ENCODE measurements at places on chromosomes 1 and 21. TPM values are rescaled to one million over a fixed set of nuclear protein-coding genes. Genes with fewer than 3 reads are reported as not detected.

DNA sequence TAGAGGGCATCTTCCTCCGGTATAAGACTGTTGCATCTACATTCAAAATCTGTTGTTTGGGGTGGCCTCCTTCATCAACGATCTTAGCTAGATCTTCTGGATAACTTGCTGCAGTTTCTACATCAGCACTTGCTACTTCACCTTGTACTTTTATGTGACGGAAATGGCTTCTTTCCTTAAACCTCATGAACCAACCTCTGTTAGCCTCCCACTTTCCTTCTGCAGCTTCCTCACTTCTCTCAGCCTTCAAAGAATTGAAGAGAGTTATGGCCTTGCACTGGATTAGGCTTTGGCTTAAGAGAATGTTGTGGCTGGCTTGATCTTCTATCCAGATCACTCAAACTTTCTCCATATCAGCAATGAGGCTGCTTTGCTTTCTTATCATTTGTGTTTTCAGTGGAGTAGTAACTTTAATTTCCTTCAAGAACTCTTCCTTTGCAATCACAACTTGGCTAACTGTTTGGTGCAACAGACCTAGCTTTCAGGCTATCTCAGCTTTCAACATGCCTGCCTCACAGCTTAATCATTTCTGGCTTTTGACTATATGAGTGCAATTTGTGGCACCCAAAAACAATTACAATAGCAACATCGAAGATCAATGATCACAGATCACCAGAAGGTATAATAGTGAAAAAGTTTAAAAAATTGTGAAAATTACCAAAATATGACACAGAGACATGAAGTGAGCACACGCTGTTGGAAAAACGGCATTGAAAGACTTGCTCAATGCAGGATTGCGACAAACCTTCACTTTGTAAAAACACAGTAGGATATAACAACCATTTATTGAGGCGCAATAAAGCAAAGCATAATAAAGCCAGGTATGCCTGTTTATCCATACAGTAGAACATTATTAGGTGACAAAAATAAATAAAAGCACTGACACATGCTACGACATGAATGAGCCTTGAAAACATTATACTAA lies 56.7 kb upstream of the GFI1 start:
- DNase-seq = no peak

GRCh38 chr1:29235955-29236711 lies at the start of gene PTPRU:
PTPRU (plus strand) TSS chr1:29236522; CDS start chr1:29236645, 123 bp downstream.
- peak; percentile 70 for DNase-seq

GRCh38 chr1:66533804-66534740 lies at the start of gene SGIP1:
SGIP1 (plus strand) TSS chr1:66534153; CDS start chr1:66534359, 206 bp downstream.
- DNase-seq = peak; percentile 70

- no peak for DNase-seq
Observed at GRCh38 chr1:204633665-204634064, 51.9 kb downstream of the LRRN2 start.

DNA sequence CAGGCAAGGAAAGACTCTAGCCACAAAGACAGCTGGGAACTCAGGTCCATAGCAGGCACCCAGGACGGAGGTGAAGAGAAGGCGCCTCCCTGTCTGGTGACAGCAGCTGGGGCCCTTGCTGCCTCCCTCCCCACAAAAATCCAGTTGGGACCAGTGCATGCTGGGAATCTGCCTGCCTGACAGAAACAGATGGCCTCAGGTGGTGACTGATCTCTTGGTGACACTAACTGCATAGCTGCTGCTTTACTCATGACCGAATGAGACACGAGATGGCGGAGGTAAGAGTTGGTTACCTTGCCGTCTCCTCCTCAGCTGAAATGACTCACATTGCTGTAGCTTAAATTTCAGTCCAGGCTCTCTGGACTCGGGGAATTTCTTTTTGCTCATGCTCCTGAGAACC lies 130.3 kb downstream of the FGGY start:
- no peak for DNase-seq

DNA sequence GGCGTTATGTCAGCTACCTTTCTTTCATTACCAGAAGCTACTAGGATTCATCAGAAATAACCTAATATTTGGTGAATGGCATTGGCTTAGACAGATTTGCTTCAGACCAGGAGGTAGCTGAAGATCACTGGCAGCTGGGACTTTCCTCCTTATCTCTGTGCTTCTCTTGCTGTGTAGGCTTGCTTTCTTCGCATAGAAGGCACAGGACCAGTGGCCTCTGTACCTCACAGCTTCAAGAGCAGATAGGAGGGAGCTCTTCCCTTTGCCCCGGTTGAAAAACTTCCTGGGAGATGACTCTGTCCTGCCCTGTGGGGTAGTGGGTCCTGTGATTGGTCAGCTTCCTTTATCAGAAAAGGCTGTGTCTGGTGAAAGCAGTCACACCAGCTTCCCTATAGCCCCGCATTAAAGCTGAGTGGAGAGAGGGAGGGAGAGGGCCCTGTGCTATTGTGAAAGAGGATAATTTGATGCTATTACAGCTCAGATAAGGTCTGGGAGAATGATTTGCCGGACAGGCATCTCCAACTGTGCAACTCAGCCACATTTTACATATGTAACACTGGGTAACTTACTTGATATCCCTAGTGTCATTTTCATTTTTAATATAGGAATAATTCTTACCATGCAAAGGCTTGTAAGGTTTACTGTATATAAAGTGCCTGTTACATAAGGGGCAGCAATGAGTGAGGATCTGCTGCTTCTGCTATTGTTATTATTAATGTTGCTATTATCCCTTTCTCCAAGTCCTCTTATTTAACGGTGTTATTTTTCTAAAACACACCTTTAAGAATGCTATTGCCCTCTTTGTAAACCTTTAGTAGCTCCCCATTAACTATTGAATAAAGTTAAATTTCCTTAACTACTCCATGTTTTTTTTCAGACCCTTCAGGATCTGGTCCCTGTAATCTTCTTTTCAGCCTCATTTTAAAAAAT lies 31.6 kb downstream of the OSBPL9 start:
- no peak for DNase-seq

DNA sequence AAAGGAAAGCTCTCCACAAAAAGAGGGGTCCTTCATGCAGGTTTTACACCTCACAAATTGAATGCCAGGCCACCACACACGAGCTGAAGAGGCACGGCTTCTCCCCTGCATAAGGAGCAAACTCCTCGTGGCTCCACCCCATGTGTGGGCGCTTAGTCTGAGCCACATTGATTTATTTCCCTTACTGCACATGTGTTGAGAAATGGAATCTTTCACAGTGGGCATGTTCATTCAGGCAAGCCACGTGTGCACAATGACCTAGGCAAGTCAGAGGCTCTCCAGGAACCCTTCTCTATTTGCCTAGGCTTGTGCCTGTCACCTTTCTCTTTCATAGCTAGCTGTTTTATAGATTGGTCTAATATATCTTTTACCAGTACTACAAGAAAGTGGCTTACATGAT lies 120.5 kb downstream of the LTN1 start:
- DNase-seq = no peak

DNA sequence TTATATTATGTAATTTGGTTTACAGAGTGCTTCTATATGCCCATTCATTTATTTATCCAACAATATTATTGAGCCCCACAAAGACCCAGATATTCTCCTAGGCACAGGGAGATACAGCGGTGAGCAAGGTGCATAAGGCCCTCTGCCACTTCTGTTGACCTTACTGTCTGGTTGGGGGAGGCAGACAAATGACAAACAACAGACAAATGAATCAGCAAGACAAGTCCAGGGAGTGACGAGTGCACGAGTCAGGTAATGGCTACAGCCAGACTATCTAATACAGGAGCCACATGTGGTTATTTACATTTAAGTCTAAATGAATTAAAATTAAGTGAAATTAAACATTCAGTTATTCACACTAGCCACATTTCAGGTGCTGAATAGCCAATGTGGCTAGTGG lies 22.0 kb upstream of the BCAR3 start:
- no peak for DNase-seq

DNA sequence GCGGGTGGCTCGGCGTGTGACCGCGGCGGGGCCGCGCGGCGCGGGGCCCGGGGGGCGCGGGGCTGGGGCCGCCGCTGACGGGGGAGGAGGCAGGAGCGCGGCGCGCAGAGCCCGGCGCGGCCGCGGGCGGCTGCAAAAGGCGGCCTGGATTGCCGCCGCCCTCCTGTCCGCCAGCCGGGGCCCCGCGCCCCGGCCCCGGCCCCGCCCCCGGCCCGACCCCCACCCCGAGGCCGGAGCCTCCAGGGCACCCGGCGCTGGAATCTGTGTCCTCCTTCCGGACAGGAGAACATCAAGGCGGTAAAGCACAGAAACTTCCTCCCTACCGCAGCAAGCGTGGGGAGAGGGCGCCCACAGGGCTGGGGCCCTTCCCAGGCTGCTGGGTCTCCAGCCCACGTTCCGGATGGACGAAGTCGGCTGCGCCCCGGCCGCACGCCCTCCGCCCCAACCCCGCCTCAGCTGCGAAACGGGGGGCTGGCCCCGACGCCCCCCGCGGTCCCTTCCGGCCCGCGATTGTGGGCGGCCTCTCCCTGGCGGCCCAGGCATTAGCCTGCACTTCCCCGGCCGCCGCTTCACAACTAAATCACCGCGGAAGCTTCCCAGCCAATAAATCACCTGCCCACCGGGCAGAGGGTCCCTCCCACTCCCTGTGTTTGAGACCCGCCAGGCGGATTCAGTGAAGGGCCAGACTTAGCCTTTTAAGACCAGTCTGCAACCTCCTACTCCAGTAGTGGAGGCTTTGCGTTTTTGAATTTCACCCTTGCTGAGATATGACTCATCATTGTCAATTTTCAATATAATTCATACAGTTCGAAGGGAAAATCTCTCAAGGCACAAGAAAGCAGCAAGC lies 106.0 kb downstream of the SLC45A1 start:
- DNase-seq = peak; percentile 87

The SPRR2A gene
- polyA plus RNA-seq = not detected

The DMRTA2 gene
- polyA plus RNA-seq = not detected

The PCP4L1 gene
- polyA plus RNA-seq = 1.2 TPM

The SPATA6 gene
- polyA plus RNA-seq = 21.3 TPM

The IFI44L gene
- polyA plus RNA-seq = 7.6 TPM

The LIN28A gene
- 0.15 TPM for polyA plus RNA-seq
